ENCODE measurements at places on chromosomes 11 and 22.

GRCh38 chr11:38169286-38169685 lies 1571.2 kb upstream of the RAG2 start:
- DNase-seq = peak; percentile 41

DNA sequence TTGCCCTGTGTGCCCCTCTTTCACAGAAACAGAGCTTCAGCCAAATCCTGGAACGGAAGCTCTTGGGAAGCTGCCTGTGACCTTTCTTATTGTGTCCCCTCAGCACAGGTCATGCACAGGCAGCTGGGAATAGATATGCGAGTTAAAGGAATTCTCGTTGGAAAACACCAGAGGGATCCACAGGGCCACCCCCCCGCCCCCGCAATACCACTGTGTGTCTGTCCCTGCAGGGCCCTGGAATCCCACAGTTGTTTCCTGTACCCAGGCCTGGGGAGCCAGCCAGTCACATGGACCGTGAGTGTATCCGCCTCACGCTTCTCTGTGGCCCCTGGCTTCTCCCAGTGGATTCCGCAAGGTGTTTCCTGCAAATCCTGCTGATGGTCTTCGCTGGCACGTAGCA lies 29.0 kb downstream of the TIMP3 start:
- no peak for DNase-seq

GRCh38 chr11:62665599-62666258 lies 617 bp downstream of the CSKMT start:
- peak; percentile 65 for DNase-seq

GRCh38 chr11:70678931-70679900 lies 280.9 kb downstream of the CTTN start:
- no peak for DNase-seq

- DNase-seq = no peak
Measured at GRCh38 chr22:22167791-22168189, 76.8 kb upstream of the VPREB1 start.

GRCh38 chr11:1382831-1383607 lies 6.7 kb upstream of the BRSK2 start:
- peak; percentile 73 for DNase-seq

- peak; percentile 92 for DNase-seq
Measured at GRCh38 chr11:123543797-123544196, 110.6 kb downstream of the SCN3B start.

GRCh38 chr11:19923626-19924025 lies 211.0 kb downstream of the NAV2 start:
- peak; percentile 52 for DNase-seq

DNA sequence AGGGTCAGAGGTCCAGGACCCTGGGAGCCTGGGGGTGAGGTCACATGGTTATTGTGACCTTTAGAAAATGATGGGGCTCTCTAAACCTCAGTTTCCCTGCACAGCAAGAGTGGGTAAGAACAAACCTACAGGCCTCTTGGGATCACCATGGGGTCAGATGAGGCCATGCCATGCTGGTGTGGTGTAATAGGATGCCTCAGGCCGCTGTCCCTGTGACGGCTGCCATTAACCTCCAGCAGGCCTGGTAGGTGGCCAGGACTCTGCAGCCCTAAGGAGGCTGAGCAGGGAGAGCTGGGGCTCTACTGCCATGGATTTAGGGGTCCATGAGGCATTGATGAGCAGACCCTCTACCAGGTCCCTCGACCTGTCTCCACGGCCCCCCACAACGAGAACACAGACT lies 265.5 kb downstream of the CTTN start:
- DNase-seq = no peak

DNA sequence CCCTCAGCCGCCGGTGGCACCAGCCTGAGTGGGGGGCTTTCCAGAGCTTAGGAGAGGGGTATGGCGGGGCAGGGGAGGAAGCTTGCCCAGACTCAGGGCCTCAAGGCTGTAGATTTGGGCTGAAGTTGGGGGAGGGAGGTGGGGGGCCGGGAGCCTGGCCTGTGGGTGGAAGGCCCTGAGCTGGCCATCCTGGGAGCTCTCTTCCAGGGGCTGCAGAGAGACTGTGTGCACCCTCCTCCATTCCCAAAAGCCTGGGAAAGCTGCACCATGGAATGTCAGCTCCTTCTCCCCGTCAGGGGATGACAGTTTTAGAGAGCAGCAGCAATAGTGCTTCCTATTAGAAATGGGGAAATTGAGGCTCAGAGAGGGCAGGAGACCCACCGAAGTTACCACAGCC lies 1.0 kb downstream of the SYT12 start:
- no peak for DNase-seq

DNA sequence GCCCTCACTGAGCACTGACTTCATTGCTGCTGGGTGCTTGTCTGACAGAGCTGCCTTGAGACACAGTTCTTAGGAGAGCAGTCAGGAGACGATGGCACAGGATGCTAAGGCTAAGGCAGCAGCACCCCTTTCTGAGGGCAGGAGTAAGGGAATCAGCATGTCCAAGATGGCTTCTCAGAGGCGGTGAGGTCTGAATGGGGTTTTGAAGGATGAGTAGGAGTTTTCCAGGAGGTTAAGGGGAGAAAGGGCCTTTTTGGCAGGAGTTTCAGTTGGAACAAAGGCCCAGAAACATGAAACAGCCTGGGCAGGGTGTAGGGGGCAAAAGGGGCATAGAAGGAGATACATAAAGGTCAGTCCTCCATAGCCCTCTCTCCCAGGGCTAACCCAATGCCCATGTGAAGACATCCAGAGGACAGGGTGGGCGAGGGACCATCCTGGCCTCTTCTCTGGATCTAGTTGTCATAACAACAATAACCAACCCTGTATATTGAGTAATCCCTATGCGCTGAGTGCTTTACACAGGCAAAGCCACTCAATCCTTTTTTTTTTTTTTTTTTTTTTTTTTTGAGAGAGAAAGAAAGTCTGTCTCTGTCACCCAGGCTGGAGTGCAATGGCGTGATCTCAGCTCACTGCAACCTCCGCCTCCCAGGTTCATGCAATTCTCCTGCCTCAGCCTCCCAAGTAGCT lies 19.0 kb downstream of the CYTH4 start:
- no peak for DNase-seq

GRCh38 chr11:1728931-1729691 lies 21.3 kb downstream of the IFITM10 start:
- DNase-seq = no peak

GRCh38 chr11:66292543-66293332 lies 1.0 kb downstream of the TMEM151A start:
- no peak for DNase-seq

DNA sequence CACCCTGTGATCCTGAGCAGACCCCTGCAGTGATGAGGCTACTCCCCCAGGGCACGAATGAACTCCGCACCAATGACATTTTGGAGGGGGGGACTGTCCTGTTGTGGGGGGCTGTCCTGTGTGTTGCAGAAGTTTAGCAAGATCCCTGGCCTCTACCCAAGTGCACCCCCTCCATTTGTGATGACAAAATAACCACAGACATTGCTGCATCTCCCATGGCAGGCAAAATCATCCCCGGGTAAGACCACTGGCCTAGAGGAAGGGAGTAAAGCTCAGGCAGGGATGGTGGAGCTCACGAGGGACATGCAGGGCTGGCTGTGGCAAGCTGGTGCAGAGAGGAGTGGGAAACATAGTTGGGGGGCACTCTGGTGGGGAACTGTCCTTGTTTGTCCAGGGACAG lies 40.6 kb downstream of the NECTIN1 start:
- DNase-seq = no peak

DNA sequence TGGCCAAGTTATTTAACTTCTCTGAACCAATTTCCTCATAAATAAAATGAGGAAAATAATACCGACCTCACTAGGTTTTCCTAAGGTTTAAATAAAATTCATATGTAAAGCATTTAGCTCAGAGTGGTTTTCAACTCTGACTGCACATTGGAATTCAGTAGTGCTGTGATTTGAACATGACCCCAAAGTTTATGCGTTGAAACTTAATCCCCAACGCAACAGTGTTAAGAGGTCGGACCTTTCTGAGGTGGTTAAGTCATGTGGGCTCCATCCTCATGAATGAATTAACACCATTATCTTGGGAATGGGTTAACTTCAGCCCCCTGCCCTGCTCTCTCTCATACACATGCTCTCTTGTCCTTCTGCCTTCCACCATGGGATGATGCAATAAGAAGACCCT lies 322.2 kb downstream of the AASDHPPT start:
- no peak for DNase-seq

- DNase-seq = peak; percentile 88
Measured at GRCh38 chr22:37686002-37686982, at the start of gene NOL12. NOL12 (plus strand) TSS chr22:37686343; CDS start chr22:37686393, 50 bp downstream.

DNA sequence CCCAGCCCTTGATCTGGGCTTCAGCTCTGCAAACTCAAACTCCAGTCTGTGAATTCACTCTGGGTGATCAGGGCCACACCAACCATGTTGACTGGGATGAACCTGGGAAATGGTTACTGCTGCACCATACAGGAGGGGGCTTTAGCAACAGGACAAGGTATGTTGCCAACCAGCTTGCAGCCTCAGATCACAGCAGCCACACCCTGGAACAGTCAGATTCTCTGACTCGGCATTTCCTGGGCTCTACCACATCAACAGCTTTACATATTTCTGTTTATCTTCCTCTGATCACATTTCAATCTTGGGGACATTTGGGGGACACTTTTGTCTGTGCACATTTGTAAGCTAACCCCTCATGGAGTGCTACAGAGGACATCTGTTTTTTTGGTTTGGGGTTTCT lies 267.0 kb upstream of the NCAM1 start:
- no peak for DNase-seq

DNA sequence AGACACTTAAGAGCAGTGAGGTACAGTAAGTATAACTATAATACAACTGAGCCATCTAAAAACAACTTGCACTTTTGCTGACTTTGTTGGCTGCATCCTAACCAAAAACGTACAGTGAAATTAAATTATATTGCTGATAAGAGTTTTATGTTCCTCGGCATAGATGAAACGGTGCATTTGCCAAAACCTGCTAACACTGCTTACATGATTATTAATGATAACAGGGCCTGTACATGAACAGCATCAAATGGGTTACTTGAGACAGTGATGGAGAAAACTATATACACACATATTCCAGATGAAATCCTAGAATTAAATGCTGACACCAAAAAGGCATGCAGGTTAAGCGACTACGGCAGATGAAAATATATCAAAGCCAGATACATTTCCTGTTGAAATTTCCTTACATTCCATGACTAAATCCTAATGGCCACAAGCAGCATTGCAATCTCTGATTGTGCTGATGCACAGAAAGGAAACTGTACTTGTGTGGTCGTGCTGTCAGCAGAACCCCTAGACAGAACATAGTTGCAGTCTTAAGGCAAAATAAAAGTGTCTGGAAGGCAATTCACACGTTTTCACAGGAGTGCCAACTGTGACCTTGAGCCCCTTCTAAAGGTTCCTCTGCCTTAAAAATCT lies 143.9 kb downstream of the CADM1 start:
- no peak for DNase-seq

DNA sequence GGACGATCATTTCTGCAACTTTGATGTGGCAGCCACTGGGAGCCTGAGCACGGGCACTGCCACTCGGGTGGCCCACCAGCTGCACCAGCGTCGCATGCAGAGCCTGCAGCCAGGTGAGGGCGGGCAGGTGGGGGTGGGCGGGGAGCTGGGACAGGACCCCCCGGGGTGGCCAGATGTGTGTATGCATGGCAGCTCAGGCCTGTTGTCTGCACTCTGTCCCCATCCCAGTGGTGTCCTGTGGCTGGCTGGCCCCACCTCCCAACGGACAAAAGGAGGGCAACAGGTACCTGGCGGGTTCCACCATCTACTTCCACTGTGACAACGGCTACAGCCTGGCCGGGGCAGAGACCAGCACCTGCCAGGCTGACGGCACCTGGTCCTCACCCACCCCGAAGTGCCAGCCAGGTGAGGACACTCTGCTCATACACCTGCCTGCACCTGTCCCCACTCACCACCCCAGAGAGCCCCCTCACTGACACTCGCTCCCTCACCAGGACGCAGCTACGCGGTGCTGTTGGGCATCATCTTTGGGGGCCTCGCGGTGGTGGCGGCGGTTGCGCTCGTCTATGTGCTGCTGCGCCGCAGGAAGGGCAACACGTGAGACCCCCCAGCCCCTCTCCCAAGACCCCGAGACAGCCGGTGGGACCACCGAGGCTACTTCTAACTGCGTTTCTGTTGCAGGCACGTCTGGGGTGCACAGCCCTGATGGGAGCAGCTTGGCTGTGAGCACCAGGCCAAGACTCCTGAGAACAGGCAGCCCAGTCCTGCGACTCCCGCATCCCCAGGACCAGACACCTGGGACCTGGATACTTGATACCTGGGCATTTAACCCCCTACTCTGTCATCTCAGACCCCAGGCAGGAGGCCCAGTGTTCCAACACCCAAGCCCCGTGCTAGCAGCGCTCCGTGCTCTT lies 6.7 kb downstream of the SUSD2 start:
- DNase-seq = no peak

- DNase-seq = no peak
Measured at GRCh38 chr22:39318507-39319283, 728 bp downstream of the RPL3 start.

- peak; percentile 15 for DNase-seq
Measured at GRCh38 chr11:1303126-1303821, 6.2 kb downstream of the TOLLIP start.

GRCh38 chr11:133180201-133180600 lies 352.1 kb downstream of the OPCML start:
- DNase-seq = no peak

DNA sequence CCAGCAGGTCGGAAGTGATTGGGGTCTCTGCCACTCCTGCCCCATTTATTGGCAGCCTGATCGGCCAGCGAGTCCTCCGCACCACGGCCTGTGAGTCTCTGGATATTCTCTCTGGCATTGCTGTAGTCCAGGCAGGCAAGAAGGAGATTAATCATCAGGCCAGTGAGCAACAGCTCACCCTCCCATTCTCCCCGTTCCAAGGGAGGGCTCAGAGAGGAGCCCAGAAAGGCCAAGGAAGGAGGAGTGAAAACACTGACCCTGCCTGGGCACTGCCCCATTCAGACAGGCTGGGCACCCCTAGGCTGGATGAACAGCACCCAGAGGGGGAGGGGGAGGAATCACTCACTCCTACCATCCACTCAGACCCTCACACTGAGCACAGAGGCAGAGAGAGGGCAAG lies 3.1 kb downstream of the SAA2 start:
- DNase-seq = peak; percentile 19

- DNase-seq = peak; percentile 40
Measured at GRCh38 chr11:6201481-6201880, 2.5 kb downstream of the OR52W1 start.

- peak; percentile 58 for DNase-seq
Measured at GRCh38 chr11:45354976-45355705, 69.0 kb upstream of the SYT13 start.

GRCh38 chr11:20881328-20882079 lies 212.1 kb downstream of the NELL1 start:
- DNase-seq = no peak

DNA sequence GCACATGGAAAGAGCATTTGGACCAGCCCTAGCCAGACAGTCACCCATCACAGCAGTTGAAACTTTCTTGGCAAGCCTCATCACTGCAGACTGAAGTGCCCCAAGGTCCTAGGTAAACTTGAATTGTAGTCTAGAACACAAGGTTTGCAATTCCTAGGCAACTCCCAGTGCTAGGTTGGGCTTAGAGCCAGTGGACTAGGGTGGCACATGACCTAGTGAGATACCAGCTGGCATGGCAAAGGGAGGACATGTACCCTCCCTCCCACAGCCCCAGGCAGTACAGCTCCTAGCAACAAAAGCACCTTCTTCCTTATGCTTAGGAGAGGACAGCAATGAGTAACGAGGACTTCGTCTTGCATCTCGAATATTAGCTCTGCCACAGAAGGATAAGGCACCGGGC lies 889.5 kb downstream of the JRKL start:
- no peak for DNase-seq

GRCh38 chr11:15179167-15179566 lies 64.4 kb downstream of the INSC start:
- peak; percentile 89 for DNase-seq

Measured in EH (cell line).